SW480 (cell line): ENCODE measurements at places on chromosomes 16 and 17.

GRCh38 chr17:8372422-8372821, 4.1 kb downstream of the KRABD2 start:
- DNase-seq, result no peak

DNA sequence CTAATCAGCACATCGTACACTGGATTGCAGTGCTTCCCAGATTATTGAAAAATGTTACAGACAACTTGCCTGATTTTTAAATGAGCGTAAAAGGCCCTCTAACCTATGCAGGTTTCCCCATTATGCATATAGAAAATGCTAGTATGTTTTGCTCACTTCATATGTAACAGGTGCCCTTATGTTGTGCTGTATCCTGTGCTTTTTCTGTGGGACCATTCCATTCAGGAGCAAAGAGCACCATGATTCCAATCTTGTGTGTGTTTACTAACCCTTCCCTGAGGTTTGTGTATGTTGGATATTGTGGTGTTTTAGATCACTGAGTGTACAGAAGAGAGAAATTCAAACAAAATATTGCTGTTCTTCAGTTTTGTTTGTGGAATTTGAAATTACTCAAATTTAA, 12.9 kb downstream of the PTRH2 start:
- DNase-seq, result no peak

GRCh38 chr17:27625856-27626255, 5.1 kb upstream of the LGALS9 start:
- no peak for DNase-seq

- no peak for DNase-seq
These were observed 10.8 kb downstream of the IGFBP4 start for GRCh38 chr17:40453881-40454612.

DNA sequence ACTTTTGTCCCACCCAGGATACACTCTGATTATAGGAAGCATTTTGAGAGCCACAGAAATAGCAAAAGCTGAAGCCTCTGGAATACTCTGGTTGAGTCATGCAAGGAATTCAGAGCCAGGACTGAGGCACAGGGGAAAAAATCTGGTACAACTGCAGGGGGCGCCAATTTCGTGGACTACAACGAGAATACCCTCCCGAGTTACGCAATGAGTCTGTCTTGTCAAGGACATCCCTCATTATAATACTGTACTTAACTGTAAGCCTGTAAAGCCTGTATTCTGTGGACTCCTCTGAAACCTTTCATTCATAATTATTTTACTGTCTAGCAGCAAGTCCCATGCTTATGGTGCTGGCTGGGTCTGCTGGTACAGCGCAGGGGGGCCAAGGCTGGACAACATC, 7.8 kb downstream of the HOXB1 start:
- DNase-seq, result no peak

DNA sequence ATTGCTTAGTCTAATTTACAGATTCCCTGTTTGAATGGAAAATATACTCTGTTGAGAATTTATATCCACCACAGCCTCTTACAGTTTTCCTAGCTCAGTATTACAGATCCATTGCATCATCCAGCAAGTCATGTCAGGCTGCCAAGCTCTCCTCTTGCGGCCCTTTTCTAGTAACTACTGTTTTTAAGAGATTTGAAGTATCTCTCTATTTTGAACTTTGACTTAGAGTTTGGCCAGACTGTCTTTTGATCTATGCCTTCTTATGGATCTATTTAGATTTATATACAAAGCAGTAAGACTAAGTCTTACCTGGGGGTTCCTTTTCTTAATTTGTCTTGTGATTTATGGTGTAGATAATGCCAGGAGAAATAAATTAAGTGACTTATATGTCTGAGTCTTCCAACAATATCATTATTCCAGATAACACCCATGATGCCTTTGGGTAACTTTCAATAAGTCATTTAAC, 53.1 kb upstream of the ABCC11 start:
- DNase-seq, result peak; percentile 65

DNA sequence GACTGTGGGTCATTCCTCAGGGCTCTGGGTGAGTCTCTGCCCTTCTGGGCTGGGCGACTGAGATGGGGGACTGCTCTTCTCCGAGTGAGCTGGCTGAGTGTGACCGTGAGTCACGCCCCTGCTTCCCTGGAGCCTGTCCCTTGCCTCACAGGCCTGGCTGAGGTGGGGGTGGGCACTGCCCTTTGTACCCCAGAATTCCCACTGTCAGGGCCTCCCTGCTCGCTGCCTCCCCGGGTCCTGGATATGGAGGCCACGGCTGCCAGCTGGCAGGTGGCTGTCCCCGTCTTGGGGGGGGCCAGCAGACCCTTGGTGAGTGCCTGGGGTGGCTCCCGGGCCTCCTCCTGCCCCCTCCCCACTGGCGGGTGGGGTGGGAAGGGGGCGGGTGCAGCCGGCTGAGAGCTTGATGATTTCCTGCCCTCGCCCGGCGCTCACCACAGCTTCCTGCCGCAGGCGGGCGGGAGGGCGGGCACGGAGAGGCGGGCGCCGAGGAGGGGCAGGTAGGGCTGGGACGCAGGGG, at the start of gene LAT:
Gene LAT (plus strand): TSS at position 434 of the 517 bp plus-strand sequence. CDS start 366 bp downstream, outside the sequence.
- DNase-seq, result peak; percentile 85

GRCh38 chr16:61721544-61721943, 314.7 kb downstream of the CDH8 start:
- no peak for DNase-seq

DNA sequence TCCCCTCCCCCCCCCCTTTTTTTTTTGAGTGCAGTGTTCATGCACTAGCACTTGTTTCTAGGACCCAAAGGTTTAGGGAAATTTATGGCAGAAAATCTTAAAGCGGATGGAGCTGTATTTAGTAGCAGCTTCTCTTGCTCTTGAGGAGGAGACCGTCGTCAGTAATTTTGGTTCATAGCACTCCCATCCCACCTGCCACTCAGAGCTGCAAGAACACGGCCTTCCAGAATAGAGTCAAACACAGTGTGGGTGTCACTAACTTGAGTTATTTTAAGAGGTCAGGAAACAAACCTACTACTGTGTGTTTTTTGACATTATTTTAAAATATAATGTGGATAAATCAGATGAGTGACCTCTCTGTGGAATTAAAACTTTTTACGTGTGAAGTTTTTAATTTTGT, 37.3 kb downstream of the SEC14L1 start:
- DNase-seq, result no peak

DNA sequence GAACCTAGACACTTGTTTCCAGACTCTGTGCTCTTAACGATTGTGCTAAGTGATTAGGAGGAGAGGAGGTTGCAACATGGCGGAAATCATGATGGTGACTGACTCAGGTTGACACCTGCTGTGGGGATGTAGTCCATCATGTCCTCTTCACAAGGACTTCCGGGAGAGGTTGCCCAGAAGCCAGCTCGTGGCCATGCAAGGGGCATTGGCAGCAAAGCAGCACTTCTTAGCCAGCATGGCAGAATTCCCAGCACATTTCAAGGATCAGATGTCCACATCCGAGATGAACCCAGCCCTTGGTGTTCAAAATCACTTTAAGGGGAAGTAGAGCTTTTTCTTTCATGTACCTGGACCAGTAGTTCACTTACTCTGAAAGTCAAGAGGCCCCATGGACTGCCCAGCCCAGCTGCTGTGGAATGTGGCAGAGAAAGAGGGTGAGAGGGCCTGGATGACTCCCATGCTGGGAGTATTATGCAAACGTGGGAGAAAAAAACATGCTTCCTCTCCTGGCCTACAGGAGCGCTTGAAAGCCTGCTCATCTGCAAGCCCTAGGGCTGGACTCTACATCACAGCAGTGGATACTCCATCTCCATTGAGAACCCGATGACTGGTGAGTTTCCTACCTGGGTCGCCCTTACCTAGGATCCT, 65.5 kb downstream of the IRX6 start:
- DNase-seq, result no peak

GRCh38 chr17:79988185-79988971, 47.3 kb downstream of the TBC1D16 start:
- DNase-seq, result peak; percentile 96

GRCh38 chr16:85422632-85423550, 190.2 kb upstream of the GSE1 start:
- DNase-seq, result peak; percentile 89

DNA sequence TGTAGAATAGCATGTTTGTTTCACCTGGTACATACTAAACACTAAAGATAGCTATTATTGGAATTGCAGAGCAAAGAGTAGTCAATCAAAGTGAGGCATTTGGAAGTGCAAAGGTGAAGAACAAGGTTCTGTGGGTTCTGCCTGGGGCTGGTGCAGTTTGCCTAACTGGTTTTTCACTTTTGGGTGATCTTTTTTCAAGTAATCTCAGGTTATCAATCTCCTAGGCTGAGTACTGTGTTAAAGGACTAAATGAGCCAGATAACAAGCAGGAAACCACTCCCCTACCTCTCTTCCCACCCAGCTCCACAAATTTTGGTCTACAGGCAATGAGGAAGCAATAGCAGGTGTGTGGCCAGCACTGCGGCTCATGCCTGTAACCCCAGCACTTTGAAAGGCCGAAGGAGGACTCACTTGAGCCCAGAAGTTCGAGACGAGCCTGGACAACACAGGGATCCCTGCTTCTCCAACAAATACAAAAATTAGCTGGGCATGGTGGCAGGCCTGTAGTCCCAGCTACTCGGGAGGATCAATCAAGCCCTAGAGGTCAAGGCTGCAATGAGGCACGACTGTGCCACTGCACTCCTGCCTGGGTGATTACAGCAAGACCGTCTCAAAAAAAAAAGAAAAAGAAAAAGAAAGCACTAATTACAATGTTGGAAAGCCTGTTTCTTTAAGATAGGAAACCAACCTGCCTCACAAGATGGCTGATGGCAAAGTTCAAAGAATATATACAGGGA, 2.0 kb upstream of the NTAN1 start:
- DNase-seq, result no peak

GRCh38 chr17:17081304-17081940, 39.2 kb downstream of the MPRIP start:
- no peak for DNase-seq

DNA sequence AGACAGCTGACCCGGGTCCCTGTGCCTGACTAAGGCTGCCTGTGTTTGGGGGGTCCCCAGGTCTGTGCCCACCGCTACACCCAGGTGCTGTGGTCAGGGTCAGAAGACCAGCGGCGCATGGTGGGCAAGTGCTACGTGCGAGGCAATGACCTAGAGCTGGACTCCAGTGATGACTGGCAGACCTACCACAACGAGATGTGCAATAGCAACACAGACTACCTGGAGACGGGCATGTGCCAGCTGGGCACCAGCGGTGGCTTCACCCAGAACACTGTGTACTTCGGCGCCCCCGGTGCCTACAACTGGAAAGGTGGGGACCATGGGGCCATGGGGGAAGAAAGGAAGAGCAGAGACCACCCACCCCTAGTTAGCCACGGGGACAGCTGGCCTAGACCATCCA, 12.1 kb downstream of the ITGA3 start:
- no peak for DNase-seq

- no peak for DNase-seq
These were observed 150.2 kb downstream of the ABCA8 start for GRCh38 chr17:68804777-68805520.

GRCh38 chr17:28033972-28034714, 8.3 kb upstream of the NLK start:
- DNase-seq, result no peak

GRCh38 chr17:19573075-19573474, 39.4 kb downstream of the SLC47A1 start:
- no peak for DNase-seq

- DNase-seq, result peak; percentile 20
These were observed 113.5 kb upstream of the MED13 start for GRCh38 chr17:62178579-62178978.

DNA sequence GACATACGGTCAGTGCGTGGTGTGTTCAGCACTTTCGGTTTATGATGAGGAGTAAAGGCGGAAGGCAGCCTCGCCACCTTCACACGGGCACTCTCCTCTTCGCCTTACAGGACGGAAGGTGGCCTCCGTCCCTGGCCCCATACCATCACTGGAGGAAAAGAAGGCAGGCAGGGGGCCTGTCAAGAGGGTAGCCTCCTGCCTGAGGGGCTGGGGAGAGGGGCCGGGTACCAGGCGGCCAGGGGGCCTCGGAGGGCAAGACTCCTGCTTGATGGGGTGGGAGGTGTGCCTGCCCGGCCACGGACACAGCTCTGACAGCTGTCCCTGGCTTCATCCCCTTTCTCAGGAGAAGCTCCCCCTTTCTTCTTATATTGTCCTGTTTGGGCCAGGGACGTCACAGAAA, 15.6 kb upstream of the SLC38A8 start:
- no peak for DNase-seq

- no peak for DNase-seq
These were observed 8.2 kb downstream of the NXPH3 start for GRCh38 chr17:49583889-49584288.

- peak; percentile 87 for DNase-seq
These were observed at the start of gene PCTP for GRCh38 chr17:55750750-55751657. Gene PCTP, plus strand, starts transcription at chr17:55751051. Its CDS starts 53 bp downstream, at chr17:55751104.

- DNase-seq, result peak; percentile 46
These were observed 14.4 kb upstream of the ALDH3A1 start for GRCh38 chr17:19762515-19762961.

GRCh38 chr17:83075270-83075880, 4.0 kb upstream of the METRNL start:
- no peak for DNase-seq

- no peak for DNase-seq
These were observed 9.3 kb upstream of the KRT17 start for GRCh38 chr17:41633556-41634199.

- no peak for DNase-seq
These were observed 3.3 kb downstream of the DDX5 start for GRCh38 chr17:64502809-64503208.

- peak; percentile 69 for DNase-seq
These were observed 2.3 kb upstream of the SOX9 start for GRCh38 chr17:72118335-72119076.

DNA sequence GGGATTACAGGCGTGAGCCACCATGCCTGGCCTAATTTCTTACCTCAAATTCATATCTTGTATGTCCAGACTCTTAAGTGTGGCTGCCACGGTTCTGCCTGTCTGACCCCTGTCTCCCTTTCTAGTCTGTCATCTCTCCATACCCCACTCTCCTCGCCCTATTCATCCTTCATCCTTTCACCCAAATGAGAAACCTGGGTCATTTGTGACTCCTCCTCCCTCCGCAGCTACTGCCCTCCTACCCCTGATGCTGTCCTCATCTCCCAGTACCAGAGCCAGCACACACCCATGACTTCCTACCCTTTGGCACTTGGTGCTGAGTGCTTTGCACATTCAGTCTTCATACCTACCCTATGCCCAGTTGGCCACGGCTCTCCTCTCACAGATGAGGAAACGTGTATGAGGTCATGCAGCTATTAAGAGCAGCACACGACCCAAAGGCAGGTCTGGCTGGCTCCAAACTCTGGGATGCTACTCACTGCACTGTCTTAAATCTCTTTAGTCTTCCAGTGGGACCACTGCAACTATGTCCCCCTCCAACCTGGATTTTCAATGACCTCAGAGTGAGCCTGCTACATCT, 1.6 kb downstream of the SPATA32 start:
- DNase-seq, result no peak

DNA sequence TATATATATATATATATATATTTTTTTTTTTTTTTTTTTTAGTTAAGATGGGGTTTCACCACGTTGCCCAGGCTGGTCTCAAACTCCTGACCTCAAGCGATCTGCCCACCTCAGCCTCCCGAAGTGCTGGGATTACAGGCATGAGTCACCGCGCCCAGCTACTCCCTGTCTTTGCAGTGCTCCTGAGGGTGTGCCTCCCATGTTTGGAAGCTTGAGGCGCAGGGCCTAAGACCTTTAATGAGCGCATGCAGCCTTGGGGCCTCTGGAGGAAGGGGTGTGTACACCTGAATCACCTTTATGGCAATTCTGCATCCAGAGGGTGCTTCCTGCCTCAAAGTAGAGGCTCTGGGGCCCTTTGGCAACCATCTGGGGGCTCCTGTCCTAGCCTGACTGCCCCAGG, 219.4 kb upstream of the CIBAR2 start:
- DNase-seq, result no peak

- no peak for DNase-seq
These were observed 218.0 kb downstream of the NTN1 start for GRCh38 chr17:9239246-9239792.
